Naive thymus-derived CD8-positive, alpha-beta T cell (primary cell): ENCODE measurements at places on chromosomes 2 and 18.

DNA sequence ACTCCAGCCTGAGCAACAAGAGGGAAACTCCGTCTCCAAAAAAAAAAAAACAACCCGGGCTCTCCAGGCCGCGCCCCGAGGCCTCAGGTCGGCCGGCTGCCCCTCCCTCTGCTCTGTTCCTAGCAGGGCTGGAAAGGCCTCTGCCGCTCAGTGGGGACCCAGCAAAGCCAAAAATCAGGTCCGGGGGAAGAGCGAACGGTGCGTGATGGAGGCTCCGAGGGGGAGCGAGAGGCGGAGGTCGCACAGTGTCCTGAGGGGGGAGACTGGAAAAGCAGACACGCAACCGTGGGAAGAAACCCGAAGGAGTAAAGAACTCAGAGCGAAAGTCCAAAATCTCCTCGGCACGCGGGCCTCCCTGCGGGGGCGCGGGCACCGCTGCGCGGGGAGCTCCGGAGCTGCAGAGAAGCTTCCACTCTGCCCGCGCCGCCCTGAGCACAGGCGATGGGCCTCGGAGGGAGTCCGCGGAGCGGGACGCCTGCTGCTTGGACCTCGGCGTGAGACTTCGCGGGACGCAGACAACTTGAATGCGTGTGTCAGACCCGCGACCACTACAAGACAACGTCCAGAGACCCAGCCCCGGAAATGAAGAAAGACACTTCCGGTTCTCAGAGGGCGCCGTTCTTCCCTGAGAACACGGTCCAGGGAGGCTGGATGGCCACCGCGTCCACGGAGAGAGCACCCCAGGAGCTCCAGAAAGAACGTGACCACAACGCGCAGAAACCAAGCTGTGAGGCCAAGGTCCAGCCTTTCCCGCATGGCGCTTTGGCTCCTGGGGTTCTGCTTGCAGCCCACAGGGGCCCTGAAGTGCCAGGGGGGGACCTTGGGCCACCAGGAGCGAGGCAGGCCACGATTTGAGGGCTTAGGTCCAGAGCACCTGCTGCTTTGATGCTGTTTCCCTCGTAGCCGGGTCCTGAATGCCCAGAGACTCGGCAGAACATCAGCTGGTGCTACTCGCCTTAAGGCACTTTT lies 219.8 kb downstream of the DPP10 start:
- DNase-seq = peak; percentile 9
- H3K4me3 ChIP-seq = peak overlapping the region; percentile 83
- no peaks in the 10 kb centered on the region for H3K36me3 ChIP-seq

GRCh38 chr2:160362541-160362940 lies 131.1 kb downstream of the RBMS1 start:
- H3K4me1 ChIP-seq = peaks cover 77% of the 10 kb centered on the region
- no peaks in the 10 kb centered on the region for H3K27me3 ChIP-seq
- no peak overlapping the region for H3K27ac ChIP-seq
- no peak overlapping the region for H3K4me3 ChIP-seq
- peaks cover 27% of the 10 kb centered on the region for H3K36me3 ChIP-seq

DNA sequence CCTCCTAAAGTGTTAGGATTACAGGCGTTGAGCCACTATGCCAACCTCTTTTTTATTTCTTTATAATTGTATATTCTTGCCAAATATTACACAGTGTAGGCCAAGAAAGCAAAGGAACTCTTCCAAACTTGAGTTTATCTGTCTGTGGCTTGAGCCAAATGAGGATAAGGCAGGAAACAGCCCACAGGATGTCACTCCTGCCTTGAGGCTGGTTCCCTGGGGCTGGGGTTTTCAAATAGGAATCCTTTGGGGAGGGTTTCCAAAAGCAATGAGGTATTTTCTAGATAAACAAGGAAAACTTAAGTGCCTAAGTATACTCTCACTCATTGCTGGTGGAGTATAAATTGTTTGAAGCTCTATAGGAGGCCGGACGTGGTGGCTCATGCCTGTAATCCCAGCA lies 56.4 kb downstream of the ADCY3 start:
- H3K27me3 ChIP-seq = no peaks in the 10 kb centered on the region
- peaks cover 20% of the 10 kb centered on the region for H3K36me3 ChIP-seq

DNA sequence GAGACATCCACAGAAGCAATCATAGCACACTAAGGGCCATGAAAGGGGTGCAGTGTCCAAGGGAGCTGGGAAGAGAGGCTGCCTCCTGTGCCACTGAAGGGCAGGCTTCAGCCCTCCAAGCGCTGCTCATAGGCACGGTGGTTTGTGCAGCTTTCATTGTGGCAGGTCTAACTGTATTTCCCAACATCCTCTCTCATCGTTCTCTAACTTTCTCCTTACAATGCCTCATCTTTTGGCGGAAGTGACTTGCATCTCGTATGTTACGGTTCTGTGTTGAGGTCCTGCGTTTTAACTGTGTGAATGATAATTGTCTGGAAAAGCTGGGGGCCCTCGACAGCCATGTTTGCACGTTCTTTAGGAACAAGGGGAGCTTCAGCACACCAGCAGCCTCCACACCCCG lies 213.9 kb downstream of the GBX2 start:
- no peak for DNase-seq
- no peaks in the 10 kb centered on the region for H3K4me1 ChIP-seq
- peaks cover 8% of the 10 kb centered on the region for H3K27me3 ChIP-seq

GRCh38 chr18:48824231-48824970 lies 126.4 kb downstream of the SMAD7 start:
- H3K4me3 ChIP-seq = no peak overlapping the region
- no peaks in the 10 kb centered on the region for H3K36me3 ChIP-seq
- no peak overlapping the region for H3K27ac ChIP-seq
- H3K4me1 ChIP-seq = peaks cover 13% of the 10 kb centered on the region
- no peaks in the 10 kb centered on the region for H3K27me3 ChIP-seq

DNA sequence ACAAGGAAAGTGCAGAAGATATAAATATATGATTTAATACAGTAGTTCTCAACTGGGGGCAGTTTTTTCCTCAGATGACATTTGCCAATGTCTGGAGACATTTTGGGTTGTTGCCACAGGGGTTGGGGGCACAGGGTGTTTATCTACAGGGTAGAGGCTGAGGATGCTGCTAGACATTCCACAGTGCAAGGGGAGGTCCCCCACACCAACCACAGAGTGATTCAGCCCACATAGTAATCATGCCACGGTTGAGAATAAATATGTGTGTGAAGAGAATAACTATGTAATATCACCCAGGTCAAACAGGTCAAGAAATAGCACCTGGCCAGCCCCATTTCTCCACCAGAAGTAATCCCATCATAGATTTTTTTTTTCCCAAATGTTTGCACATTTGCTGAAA lies 17.9 kb downstream of the DYSF start:
- no peak for DNase-seq
- no peaks in the 10 kb centered on the region for H3K36me3 ChIP-seq
- no peak overlapping the region for H3K27ac ChIP-seq
- H3K27me3 ChIP-seq = peaks cover 31% of the 10 kb centered on the region
- no peak overlapping the region for H3K4me3 ChIP-seq
- H3K4me1 ChIP-seq = peaks cover 12% of the 10 kb centered on the region

- no peak overlapping the region for H3K27ac ChIP-seq
- H3K4me1 ChIP-seq = no peaks in the 10 kb centered on the region
- H3K4me3 ChIP-seq = no peak overlapping the region
- no peaks in the 10 kb centered on the region for H3K36me3 ChIP-seq
- no peaks in the 10 kb centered on the region for H3K27me3 ChIP-seq
Observed at GRCh38 chr2:172708247-172708646, 27.4 kb upstream of the RAPGEF4 start.

DNA sequence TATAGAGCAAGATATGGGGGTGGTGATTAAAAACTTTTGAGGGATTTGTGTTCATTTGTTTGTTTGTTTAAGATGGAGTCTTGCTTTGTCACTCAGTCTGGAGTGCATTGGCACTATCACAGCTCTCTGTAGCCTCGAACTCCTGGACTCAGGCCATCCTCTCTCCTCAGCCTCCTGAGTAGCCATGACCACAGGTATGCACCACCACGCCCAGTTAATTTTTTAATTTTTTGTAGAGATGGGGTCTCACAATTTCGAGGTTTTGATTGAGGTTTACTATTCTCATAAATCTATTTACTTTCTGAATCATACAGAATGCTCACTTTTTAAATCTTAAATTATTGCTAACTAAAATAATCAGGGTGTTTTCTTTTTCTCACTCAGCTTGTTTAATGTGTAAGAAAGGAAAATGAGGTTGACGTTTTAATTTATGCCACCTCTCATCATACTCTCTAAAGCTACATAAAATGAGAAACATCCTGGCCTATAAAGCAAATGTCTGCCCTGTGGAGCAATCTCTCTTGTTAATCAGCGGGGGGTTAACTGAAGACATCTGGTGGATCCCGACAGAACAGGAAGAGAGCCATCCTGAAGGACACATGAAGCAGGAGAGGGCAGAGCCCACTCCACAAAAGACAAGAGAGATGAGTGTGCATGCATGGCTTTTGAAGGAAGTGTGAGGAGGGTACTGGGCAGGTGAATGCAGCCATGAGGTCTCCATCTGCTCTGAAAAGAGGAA lies 589.1 kb upstream of the SLC8A1 start:
- no peak overlapping the region for H3K27ac ChIP-seq
- no peak for DNase-seq
- no peaks in the 10 kb centered on the region for H3K4me1 ChIP-seq

DNA sequence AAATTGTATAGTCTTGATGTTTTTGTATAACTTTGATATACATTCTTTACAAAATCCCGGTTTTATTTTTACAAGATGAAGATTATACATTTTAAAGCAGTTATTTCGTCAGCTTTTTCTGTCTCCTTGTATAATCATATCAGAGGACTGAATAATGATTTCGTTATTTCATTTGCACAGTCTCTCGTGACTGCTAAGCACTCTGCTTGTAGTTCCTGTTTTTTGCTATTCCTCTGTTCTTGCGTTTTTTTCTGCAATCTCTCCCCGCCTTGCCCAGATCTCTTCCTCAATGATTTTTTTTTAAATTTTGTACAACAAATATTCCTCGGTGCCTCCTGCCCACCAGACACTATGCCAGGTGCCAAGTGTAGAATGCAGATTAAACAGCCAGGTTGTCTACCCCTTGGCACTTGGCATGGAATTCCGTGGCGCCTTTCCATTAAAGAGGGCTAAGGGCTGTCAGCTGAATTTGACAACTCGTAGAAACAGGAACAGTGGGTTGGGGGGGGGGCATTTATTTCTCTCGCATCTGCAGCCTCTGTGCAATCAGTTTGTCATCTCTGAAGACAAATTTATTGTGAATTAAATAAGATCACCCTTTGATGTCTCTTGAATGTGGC lies 69.6 kb downstream of the KLHL29 start:
- no peak overlapping the region for H3K27ac ChIP-seq
- DNase-seq = no peak
- H3K4me1 ChIP-seq = peaks cover 25% of the 10 kb centered on the region
- no peaks in the 10 kb centered on the region for H3K36me3 ChIP-seq
- peak overlapping the region; percentile 1 for H3K4me3 ChIP-seq
- H3K27me3 ChIP-seq = peaks cover 18% of the 10 kb centered on the region

DNA sequence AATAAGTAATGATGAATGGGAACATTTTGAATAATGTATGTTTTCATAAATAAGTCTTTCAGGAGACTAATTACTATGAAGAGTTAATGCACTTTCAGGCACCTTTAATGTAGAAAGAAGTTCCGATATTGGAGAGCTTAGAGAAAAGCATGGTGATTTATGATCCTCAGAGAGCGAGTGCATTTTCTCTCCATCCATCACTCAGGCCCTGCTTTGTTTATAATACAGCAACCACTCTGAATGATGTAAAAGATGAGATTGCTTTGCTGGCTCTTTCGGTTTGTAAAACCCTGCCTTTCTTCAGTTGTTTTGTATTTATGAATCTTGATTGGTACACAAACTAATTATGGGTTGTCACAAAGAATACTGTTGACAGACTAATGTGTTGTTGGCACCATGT lies 132.0 kb downstream of the NYAP2 start:
- no peak overlapping the region for H3K4me3 ChIP-seq
- no peak overlapping the region for H3K27ac ChIP-seq
- peaks cover 22% of the 10 kb centered on the region for H3K27me3 ChIP-seq
- no peaks in the 10 kb centered on the region for H3K36me3 ChIP-seq

GRCh38 chr18:34726286-34727004 lies 16.3 kb downstream of the DTNA start:
- no peak overlapping the region for H3K4me3 ChIP-seq
- H3K27me3 ChIP-seq = peaks cover 1% of the 10 kb centered on the region

GRCh38 chr2:222943820-222944219 lies 83.0 kb downstream of the ACSL3 start:
- no peak for DNase-seq
- no peaks in the 10 kb centered on the region for H3K4me1 ChIP-seq

- H3K4me1 ChIP-seq = peaks cover 2% of the 10 kb centered on the region
- no peaks in the 10 kb centered on the region for H3K27me3 ChIP-seq
- DNase-seq = no peak
- no peaks in the 10 kb centered on the region for H3K36me3 ChIP-seq
- H3K27ac ChIP-seq = no peak overlapping the region
Observed at GRCh38 chr2:221309892-221310583, 262.1 kb downstream of the EPHA4 start.

DNA sequence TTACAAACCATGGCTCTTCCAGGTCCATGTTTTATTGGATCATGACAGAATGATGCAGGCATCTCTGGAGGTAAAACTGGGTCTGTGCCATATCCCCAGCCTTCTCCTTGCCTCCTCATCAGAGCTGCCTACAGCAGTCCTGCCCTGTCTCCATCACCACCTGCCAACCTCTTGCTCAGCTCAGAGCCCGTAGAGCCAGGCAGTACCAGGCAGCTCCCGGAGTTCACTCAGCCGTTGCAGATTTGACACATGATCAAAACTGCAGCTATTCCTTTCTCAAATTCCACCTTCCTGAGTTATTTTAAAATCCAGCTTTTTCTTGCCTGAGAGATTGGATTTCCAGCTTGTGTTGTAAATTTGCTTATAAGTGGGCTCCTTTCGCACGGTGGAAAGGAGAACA lies 218.2 kb upstream of the CELF4 start:
- H3K27me3 ChIP-seq = no peaks in the 10 kb centered on the region
- no peaks in the 10 kb centered on the region for H3K36me3 ChIP-seq
- no peak overlapping the region for H3K4me3 ChIP-seq
- DNase-seq = no peak
- no peaks in the 10 kb centered on the region for H3K4me1 ChIP-seq

- no peak for DNase-seq
- H3K36me3 ChIP-seq = no peaks in the 10 kb centered on the region
- no peaks in the 10 kb centered on the region for H3K4me1 ChIP-seq
Observed at GRCh38 chr2:120461092-120461491, 115.2 kb downstream of the INHBB start.

GRCh38 chr2:152114366-152114765 lies 15.5 kb upstream of the CACNB4 start:
- H3K27me3 ChIP-seq = no peaks in the 10 kb centered on the region
- no peak overlapping the region for H3K4me3 ChIP-seq
- DNase-seq = no peak
- no peaks in the 10 kb centered on the region for H3K36me3 ChIP-seq
- H3K4me1 ChIP-seq = no peaks in the 10 kb centered on the region

GRCh38 chr18:41719808-41720207 lies 235.2 kb upstream of the PIK3C3 start:
- peaks cover 3% of the 10 kb centered on the region for H3K27me3 ChIP-seq
- no peak overlapping the region for H3K4me3 ChIP-seq
- DNase-seq = no peak
- H3K36me3 ChIP-seq = no peaks in the 10 kb centered on the region
- H3K27ac ChIP-seq = no peak overlapping the region

DNA sequence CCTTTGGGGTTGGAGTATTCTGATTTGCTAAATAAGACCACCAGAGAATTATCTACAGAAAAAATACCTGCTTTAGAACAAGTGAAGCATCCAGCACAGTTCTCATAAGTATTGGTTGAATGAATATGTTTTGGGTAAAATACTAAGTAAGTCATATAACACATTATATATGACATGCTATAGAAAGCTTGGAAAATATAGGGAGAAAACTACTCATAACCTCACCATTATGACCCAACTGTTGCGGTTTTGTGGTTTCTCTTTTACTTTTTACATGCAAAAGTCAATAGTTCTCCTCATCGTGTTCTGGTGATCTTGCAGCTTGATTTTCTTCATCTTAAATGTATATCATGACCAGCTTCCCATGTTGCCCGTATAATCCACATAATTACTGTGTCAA lies 66.2 kb downstream of the DIPK1C start:
- H3K4me3 ChIP-seq = no peak overlapping the region
- no peak for DNase-seq
- no peaks in the 10 kb centered on the region for H3K27me3 ChIP-seq
- H3K27ac ChIP-seq = no peak overlapping the region
